Lung (tissue), 17 donors: ENCODE measurements at places on chromosomes 1 and 21. TPM values are rescaled to one million over a fixed set of nuclear protein-coding genes. Genes with fewer than 3 reads are reported as not detected.

GRCh38 chr1:193486671-193487229, 300.3 kb upstream of the B3GALT2 start:
- no peaks in the 10 kb centered on the region for H3K4me1 ChIP-seq
- no peak overlapping the region for H3K27ac ChIP-seq
- no peak for DNase-seq
- no peaks in the 10 kb centered on the region for H3K27me3 ChIP-seq

DNA sequence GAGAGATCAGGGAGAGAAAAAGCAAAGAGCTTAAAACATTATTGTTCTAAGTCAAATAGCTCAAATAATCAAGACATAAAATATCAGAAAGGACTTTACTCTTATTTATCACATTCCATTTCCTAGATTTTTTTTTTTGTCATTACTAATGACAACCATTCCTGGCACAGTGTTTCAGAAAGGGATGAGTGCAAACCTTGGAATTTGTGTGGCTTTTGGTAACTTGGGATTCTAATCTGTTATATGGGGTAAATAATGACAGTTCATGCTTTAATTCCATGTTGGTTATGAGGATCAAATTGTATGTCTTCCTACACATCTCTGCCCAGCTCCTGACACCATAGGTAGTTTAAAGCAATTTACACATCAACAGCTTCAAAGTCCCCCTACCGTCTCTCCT, 358.4 kb upstream of the ADGRL4 start:
- H3K4me1 ChIP-seq: no peaks in the 10 kb centered on the region
- no peak overlapping the region for H3K4me3 ChIP-seq
- H3K27ac ChIP-seq: no peak overlapping the region
- no peak for DNase-seq

DNA sequence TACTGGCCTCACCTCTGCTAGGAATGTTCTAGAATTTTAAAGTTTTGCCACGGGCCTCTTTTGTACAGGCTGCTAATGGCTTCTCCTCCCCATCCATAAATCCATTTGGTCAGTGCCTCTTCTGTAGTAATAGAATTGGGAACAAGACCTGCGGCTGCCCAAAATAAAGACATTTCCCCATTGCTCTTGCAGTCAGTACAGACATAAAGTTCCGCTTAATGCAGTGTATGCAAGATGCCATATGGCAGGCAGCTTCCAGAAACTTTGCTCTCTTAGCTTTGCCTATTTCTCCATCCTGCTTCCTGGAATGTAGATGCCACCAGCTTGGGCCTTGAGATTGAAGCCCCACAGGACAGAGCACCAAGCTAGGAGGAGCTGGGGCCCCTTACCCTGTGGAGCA, 3.7 kb upstream of the SLC2A5 start:
- H3K36me3 ChIP-seq: no peaks in the 10 kb centered on the region
- peaks cover 4% of the 10 kb centered on the region for H3K4me1 ChIP-seq
- no peak for DNase-seq

DNA sequence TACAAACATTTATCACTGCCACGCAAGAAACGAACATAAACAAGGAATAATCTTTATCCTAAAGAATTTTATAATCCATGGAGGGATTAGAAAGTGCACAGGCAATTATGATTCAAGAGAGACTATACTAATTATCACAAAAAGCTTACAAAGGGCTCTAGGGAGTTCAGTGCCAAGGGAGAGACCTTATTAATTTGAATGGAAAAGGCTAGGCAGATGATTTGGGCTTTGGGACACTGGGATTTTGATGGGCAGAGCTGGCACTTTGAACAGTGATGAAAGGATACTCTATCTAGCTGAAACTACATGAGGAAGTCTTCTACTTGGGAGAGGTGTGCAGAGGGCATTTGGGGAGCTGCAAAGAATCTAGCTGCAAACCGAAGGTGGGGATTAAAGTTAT, 48.9 kb upstream of the IVNS1ABP start:
- no peak overlapping the region for H3K4me3 ChIP-seq
- no peaks in the 10 kb centered on the region for H3K27me3 ChIP-seq
- no peaks in the 10 kb centered on the region for H3K36me3 ChIP-seq
- no peak overlapping the region for H3K27ac ChIP-seq
- no peak for DNase-seq

- H3K27ac ChIP-seq: no peak overlapping the region
- no peak for DNase-seq
- H3K4me3 ChIP-seq: no peak overlapping the region
- H3K27me3 ChIP-seq: peaks cover 51% of the 10 kb centered on the region
These were observed 25.3 kb downstream of the CR1L start for GRCh38 chr1:207670192-207670591.

- no peaks in the 10 kb centered on the region for H3K27me3 ChIP-seq
- DNase-seq: no peak
- no peak overlapping the region for H3K27ac ChIP-seq
- H3K4me3 ChIP-seq: no peak overlapping the region
These were observed 1156.3 kb upstream of the B3GALT2 start for GRCh38 chr1:194342484-194343262.

DNA sequence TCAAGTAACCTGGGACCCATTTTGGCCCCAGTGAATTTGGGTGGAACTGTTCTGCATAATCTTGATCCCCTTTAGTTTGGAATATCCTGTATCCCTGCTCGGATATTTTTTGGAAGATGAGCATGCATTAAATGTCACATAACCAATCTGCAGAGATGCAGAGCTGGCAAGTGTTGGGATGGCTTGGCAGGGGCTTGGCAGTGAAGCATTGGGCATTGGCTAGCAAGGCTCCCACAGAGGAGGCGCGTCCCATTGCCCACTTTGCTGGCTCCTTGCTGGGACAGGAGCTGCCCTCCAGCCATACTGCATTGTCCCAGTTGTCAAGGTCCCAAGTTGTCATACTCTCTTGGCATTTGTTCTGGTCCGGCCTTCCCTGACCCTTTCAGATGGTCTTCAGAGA, 29.9 kb downstream of the LAMC2 start:
- no peaks in the 10 kb centered on the region for H3K36me3 ChIP-seq
- no peaks in the 10 kb centered on the region for H3K27me3 ChIP-seq
- no peak overlapping the region for H3K27ac ChIP-seq
- DNase-seq: no peak
- H3K4me1 ChIP-seq: peaks cover 30% of the 10 kb centered on the region

- H3K27ac ChIP-seq: no peak overlapping the region
- H3K36me3 ChIP-seq: no peaks in the 10 kb centered on the region
- no peaks in the 10 kb centered on the region for H3K27me3 ChIP-seq
- DNase-seq: no peak
These were observed 11.0 kb upstream of the RGS18 start for GRCh38 chr1:192147221-192147620.

DNA sequence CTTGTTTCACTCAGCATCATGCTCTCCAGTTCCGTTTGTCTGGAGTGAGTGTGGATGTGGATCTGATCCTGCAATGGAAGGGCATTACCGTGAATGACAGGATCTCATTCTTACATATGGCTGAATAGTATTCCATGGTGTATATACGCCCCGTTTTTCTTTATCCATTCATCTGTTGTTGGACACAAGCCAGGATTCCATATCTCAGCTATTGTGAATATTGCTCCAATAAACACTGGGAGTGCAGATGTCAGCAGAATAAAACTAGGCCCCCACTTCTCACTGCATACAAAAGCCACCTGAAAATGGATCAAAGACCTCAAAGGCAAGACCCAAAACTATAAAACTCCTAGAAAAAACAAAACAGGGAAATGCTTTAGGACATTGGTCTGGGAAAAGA, 120.3 kb upstream of the TMPRSS2 start:
- H3K4me1 ChIP-seq: peaks cover 3% of the 10 kb centered on the region
- no peaks in the 10 kb centered on the region for H3K27me3 ChIP-seq
- no peaks in the 10 kb centered on the region for H3K36me3 ChIP-seq

DNA sequence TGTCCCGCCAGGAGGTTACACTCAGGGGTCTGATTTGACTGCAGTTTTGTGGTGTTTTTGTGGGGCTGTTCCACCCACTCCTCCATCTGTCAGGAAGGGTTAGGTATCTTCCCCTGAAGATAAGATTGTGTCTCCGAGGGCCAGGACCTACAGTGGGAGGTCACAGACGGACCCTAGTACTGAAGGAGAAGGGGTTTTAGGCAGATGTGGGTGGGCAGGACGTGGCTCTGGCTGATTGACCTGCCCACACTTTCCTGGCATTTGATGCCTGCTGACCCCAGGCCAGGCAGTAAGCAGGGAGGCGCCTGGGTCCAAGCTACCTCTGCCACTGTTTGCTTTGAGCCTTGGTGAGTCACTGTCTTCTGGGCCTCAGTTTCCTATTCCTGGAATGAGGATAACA, 13.9 kb downstream of the RPS6KA1 start:
- peaks cover 26% of the 10 kb centered on the region for H3K4me1 ChIP-seq
- no peaks in the 10 kb centered on the region for H3K36me3 ChIP-seq
- H3K27ac ChIP-seq: peak overlapping the region; percentile 96
- H3K27me3 ChIP-seq: no peaks in the 10 kb centered on the region
- DNase-seq: no peak

DNA sequence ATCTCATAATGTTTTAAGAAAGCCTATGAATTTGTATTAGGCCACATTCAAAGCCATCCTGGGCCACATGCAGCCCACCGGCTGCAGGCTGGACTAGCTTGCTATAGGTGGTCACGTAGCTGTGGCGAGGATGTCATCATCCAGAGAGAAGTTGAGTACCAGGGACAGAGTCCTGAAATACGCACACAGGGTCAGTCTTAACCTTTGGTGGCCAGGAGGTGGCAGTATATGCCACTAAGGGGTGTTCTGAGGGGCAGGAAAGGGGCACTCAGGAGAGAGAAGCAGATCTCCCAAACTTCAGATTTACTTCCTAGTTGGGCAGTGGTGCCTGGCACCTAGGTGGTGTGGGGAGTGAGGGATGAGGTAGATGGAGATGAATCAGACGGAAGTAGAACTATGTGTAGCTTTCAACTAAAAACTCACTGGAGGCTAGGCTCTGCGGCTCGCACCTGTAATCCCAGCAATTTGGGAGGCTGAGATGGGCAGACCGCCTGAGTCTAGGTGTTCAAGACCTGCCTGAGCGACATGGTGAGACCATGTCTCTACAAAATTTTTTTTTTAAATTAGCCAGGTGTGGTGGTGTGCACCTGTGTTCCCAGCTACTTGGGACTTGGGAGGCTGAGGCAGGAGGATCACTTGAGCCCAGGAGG, 16.3 kb upstream of the CDK18 start:
- no peak overlapping the region for H3K4me3 ChIP-seq
- peak; percentile 79 for DNase-seq

DNA sequence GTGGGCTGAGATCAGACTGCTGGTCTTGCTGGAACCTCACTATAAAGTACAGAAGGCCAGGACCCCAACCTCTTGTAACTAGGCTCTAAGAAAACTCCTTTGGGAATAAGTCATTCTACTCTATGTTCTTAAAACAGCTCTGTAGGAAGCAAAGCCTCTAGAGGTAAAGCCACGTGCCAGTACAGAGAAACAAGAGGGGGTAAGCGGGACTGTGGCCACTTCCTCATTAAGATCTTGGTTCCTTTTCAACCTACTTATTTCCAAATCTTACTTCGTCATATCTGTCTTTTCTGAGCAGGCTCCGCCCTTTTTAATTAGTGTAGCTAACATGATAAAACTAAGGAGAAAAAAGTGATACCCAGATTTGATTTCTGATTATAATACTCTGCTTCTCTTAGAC, 3.8 kb downstream of the NCSTN start:
- H3K27ac ChIP-seq: no peak overlapping the region
- no peak overlapping the region for H3K4me3 ChIP-seq
- no peaks in the 10 kb centered on the region for H3K27me3 ChIP-seq
- peaks cover 17% of the 10 kb centered on the region for H3K36me3 ChIP-seq

DNA sequence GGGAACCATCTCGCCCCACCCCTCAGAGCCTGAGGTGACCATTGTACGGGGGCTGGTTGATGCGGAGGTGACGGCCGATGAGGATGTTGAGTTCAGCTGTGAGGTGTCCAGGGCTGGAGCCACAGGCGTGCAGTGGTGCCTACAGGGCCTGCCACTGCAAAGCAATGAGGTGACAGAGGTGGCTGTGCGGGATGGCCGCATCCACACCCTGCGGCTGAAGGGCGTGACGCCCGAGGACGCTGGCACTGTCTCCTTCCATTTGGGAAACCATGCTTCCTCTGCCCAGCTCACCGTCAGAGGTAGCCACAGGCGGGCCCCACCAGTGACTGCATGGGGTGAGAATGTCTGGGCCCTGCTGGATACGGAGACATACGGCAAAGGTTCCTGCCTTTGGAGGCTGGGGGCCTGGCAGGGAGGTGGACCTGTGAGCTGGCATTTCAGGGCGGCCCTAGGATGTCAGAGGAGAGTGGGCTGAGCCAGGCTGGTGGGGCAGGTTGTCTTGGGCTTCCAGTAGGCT, 98.5 kb downstream of the TRIM11 start:
- DNase-seq: no peak
- no peak overlapping the region for H3K27ac ChIP-seq
- H3K4me3 ChIP-seq: no peak overlapping the region
- H3K4me1 ChIP-seq: no peaks in the 10 kb centered on the region

DNA sequence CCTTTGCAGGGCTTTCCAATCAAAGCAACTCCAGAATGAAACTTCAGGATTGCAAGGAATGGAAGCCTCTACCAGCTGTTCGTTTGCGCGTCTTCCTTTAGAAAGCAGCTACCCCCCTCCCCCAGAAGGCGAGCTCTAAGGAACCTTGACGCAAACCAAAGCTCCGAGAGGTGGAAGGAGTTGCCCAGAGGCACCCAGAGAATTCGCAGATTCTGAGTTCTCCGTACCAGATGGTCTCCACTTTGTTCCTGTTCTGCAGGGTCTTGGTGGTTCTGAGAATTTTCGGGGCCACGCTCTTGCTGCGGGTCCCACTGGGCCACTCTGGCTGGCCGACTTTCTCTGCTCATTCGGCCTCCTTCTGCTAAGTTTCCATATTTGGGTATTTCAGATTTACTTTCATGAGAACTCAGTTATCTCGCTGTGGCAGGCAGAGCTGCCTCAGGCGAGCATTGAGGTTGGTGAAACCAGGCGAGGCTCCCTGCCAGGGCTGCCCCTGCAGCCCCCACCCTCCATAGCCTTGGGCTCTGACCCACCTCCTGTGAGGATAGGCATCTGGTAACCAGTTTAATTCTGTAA, 801 bp downstream of the TRAF5 start:
- peak overlapping the region; percentile 68 for H3K27ac ChIP-seq
- no peaks in the 10 kb centered on the region for H3K4me1 ChIP-seq
- peak overlapping the region; percentile 68 for H3K4me3 ChIP-seq
- H3K27me3 ChIP-seq: peaks cover 2% of the 10 kb centered on the region
- peak; percentile 75 for DNase-seq

DNA sequence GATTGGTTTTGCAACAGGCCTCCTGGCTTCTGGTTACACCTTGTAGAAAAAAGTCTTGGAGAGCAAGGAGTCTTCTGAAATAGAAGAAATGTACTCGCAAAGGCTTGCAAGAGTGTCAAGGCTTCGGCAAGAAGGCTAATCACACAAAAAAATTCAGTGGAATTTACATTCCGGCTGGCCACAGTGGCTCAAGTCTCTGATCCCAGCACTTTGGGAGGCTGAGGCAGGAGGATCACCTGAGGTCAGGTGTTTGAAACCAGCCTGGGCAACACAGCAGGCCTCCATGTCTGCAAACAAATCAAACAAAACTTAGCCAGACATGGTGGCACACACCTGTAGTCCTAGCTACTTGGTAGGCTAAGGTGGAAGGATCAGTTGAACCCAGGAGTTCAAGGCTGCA, 7.7 kb upstream of the DOP1B start:
- H3K27me3 ChIP-seq: no peaks in the 10 kb centered on the region
- DNase-seq: no peak
- H3K4me1 ChIP-seq: peaks cover 6% of the 10 kb centered on the region
- no peak overlapping the region for H3K27ac ChIP-seq
- no peak overlapping the region for H3K4me3 ChIP-seq

SEMA4A gene
- 46.9 TPM for total RNA-seq

TNFSF4 gene
- total RNA-seq: 1.2 TPM

FLG2 gene
- total RNA-seq: not detected

LCE3B gene
- total RNA-seq: not detected

CGN gene
- total RNA-seq: 74.9 TPM

LAD1 gene
- total RNA-seq: 37.8 TPM

PDPN gene
- total RNA-seq: 60.4 TPM

CFAP107 gene
- 1.3 TPM for total RNA-seq

OR2T29 gene
- not detected for total RNA-seq

CYP4A22 gene
- total RNA-seq: 0.18 TPM

IFI44 gene
- 38.4 TPM for total RNA-seq

HORMAD1 gene
- 0.77 TPM for total RNA-seq

RAD54L gene
- total RNA-seq: 2.2 TPM
